ENCODE measurements at places on chromosomes 13 and 19. TPM values are rescaled to one million over a fixed set of nuclear protein-coding genes. Genes with fewer than 3 reads are reported as not detected.

RASAL3 gene
- total RNA-seq = not detected

ZNF154 gene
- total RNA-seq = 26.2 TPM

CLASRP gene
- total RNA-seq = 119 TPM

ARL11 gene
- not detected for total RNA-seq

ERICH4 gene
- not detected for total RNA-seq

KIR3DL2 gene
- not detected for total RNA-seq

MYH14 gene
- total RNA-seq = 4.0 TPM

DNA sequence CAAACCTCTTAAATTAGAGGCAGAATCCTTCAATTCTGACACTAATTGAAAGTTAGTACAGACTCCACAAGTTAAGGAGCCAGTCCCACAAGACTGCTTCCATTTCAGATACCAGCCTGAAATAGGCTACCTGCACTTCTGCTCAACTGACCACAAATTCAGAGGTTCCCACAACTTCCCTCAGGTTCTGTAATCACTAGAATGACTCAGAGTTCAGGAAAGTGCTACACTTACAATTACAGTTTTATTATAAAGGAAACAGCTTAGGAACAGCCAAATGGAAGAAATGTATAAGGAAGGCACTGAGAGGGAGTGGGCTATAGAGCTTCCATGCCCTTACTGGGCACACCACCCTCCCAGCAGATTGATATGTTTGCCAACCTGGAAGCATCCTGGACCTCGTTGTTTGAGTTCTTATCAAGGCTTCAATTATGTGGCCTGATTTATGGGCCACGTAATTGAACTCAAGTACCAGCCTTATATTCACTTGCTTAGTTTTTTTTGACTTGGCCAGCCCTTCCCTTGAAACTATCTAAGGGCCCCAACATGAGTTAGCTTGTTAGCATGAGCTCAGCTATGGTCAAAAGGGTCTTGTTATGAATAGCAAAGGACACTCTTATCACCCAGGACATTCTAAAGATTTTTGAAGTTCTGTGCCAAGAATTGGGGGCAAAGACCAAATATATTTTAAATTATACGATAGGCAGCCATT, 25.9 kb downstream of the NBEA start:
- no peak overlapping the region for H3K27ac ChIP-seq
- H3K4me1 ChIP-seq = no peaks in the 10 kb centered on the region
- no peak for DNase-seq
- no peak overlapping the region for H3K4me3 ChIP-seq
- H3K36me3 ChIP-seq = peaks cover 17% of the 10 kb centered on the region

- DNase-seq = no peak
- no peaks in the 10 kb centered on the region for H3K36me3 ChIP-seq
- no peaks in the 10 kb centered on the region for H3K27me3 ChIP-seq
- no peak overlapping the region for H3K27ac ChIP-seq
- H3K4me1 ChIP-seq = no peaks in the 10 kb centered on the region
Measured at GRCh38 chr13:60970736-60971135, 444.9 kb downstream of the PCDH20 start.

- peaks cover 24% of the 10 kb centered on the region for H3K4me1 ChIP-seq
- no peak overlapping the region for H3K4me3 ChIP-seq
- H3K27me3 ChIP-seq = no peaks in the 10 kb centered on the region
- H3K36me3 ChIP-seq = peaks cover 4% of the 10 kb centered on the region
- no peak for DNase-seq
Measured at GRCh38 chr19:48450863-48451262, 4.5 kb upstream of the KCNJ14 start.

DNA sequence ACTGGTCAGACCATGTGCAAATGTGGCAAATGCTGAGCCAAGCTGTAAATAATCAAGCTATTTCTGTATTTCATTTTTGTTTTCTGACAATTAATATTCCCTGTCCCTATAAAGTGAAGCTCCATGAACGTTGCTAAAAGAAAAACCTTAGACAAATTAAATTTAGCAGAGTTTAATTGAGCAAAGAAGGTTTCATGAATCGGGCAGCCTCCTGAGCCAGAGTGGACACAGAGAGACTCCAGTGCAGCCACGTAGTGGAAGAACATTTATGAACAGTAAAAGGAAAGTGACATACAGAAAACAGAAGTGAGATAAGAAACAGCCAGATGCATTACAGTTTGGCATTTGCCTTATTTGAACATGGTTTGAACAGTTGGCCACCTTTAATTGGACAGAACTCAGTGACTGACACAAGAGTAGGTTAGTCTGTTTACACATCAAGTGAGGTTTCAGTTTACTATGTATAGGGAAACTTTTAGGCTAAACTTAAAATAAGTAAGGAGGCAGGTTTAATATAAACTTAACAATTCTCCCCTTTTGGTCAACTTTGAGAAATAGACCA, 69.7 kb downstream of the UFM1 start:
- no peaks in the 10 kb centered on the region for H3K36me3 ChIP-seq
- H3K4me1 ChIP-seq = no peaks in the 10 kb centered on the region

DNA sequence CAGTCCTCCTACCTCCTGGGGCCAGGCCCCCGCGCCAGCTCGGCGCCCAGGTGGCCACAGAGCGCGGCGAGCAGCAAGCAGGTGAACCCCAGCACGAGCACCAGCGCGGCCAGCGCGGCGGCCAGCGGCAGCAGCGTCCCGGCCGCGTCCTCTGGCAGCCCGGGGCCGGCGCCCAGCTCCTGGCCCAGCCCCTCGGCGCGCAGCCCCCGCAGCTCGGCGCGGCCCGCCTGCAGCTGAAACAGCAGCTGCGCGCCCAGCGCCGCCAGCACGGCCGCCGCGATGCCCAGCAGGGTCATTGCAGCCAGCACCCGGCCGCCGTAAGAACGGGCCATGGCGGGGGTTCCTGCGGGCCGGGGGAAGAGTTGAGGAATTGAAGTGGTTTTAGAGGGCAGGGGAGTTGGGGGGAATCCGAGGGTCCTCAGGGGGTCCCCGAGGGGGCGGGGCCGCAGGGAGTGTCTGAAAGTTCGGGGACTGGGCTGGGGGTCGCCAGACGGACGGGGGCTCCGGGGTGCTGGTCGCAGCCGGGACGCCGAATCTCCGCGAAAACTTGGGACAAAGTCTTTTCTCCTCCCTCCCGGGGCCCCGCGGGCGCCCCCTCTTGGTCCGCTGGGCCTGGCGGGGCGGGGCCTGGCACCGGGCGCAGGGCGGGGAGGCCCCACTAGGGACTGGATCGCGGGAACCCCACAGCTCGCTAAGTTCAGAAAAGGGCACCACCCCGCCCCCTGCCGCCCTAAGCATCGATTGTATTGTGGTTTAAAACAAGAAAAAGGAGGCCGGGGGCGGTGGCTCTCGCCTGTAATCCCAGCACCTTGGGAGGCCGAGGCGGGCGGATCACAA, at the start of gene TMEM221:
TSS of gene TMEM221 (minus strand) at position 538 of the 837 bp plus-strand sequence. CDS start at position 332, 206 bp downstream.
- no peaks in the 10 kb centered on the region for H3K4me1 ChIP-seq
- peaks cover 35% of the 10 kb centered on the region for H3K27me3 ChIP-seq
- peak; percentile 58 for DNase-seq
- H3K36me3 ChIP-seq = no peaks in the 10 kb centered on the region
- peak within 1 kb of the TSS; percentile 49 for H3K4me3 ChIP-seq

- no peaks in the 10 kb centered on the region for H3K27me3 ChIP-seq
- no peaks in the 10 kb centered on the region for H3K36me3 ChIP-seq
- no peak for DNase-seq
- H3K27ac ChIP-seq = no peak overlapping the region
Measured at GRCh38 chr19:3995607-3996006, 10.3 kb upstream of the EEF2 start.

GRCh38 chr19:1064661-1065605, 2.0 kb upstream of the ARHGAP45 start:
- H3K4me1 ChIP-seq = peaks cover 4% of the 10 kb centered on the region
- H3K27me3 ChIP-seq = peaks cover 48% of the 10 kb centered on the region
- no peak overlapping the region for H3K27ac ChIP-seq
- no peaks in the 10 kb centered on the region for H3K36me3 ChIP-seq
- peak overlapping the region; percentile 27 for H3K4me3 ChIP-seq

- H3K4me3 ChIP-seq = no peak overlapping the region
- DNase-seq = no peak
- H3K36me3 ChIP-seq = no peaks in the 10 kb centered on the region
- peaks cover 67% of the 10 kb centered on the region for H3K27me3 ChIP-seq
- H3K27ac ChIP-seq = no peak overlapping the region
Measured at GRCh38 chr13:111411151-111411858, 90.9 kb downstream of the TEX29 start.

DNA sequence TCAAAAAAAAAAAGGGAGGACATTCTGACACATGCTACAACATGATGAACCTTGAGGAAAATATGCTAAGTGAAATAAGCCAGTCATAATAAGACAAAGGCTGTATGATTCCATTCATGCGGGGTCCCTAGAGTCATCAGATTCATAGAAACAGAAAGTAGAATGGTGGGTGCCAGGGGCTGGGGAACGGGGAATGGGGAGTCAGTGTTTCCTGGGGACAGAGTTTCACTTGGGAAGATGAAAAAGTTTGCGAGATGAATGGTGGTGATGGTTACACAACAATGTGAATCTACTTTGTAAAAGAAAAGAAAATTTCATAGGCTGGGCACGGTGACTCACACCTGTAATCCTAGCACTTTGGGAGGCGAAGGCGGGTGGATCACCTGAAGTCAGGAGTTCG, 6.1 kb upstream of the CLEC4G start:
- no peak overlapping the region for H3K27ac ChIP-seq
- DNase-seq = no peak
- peaks cover 87% of the 10 kb centered on the region for H3K27me3 ChIP-seq
- H3K4me1 ChIP-seq = no peaks in the 10 kb centered on the region

DNA sequence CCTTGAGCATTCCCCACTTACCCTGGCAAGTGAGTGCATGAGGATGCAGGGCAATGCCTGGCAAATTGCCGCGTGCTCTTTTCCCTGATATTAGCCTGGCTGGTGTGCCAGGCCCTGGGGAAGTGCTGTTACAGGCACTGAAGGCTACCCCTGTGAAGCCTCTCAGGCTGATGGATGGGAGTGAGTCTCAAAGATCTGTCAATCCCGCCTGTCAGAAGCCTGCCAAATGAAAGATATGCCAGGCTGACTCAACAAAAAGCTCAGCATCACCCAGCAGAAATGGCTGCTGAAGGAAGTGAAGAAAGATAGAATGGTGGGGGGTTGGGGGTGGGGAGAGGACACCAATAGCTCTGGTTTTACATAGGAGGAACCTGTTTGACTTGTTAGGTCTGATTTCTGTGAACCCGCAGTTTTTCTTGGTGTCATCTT, 112.1 kb downstream of the LACC1 start:
- DNase-seq = no peak
- H3K4me1 ChIP-seq = peaks cover 5% of the 10 kb centered on the region
- no peak overlapping the region for H3K4me3 ChIP-seq
- H3K36me3 ChIP-seq = no peaks in the 10 kb centered on the region
- no peaks in the 10 kb centered on the region for H3K27me3 ChIP-seq

- no peaks in the 10 kb centered on the region for H3K36me3 ChIP-seq
- H3K27ac ChIP-seq = no peak overlapping the region
- peaks cover under 1% of the 10 kb centered on the region for H3K27me3 ChIP-seq
- DNase-seq = no peak
- peaks cover 11% of the 10 kb centered on the region for H3K4me1 ChIP-seq
Measured at GRCh38 chr13:94433055-94433961, 46.2 kb downstream of the DCT start.

DNA sequence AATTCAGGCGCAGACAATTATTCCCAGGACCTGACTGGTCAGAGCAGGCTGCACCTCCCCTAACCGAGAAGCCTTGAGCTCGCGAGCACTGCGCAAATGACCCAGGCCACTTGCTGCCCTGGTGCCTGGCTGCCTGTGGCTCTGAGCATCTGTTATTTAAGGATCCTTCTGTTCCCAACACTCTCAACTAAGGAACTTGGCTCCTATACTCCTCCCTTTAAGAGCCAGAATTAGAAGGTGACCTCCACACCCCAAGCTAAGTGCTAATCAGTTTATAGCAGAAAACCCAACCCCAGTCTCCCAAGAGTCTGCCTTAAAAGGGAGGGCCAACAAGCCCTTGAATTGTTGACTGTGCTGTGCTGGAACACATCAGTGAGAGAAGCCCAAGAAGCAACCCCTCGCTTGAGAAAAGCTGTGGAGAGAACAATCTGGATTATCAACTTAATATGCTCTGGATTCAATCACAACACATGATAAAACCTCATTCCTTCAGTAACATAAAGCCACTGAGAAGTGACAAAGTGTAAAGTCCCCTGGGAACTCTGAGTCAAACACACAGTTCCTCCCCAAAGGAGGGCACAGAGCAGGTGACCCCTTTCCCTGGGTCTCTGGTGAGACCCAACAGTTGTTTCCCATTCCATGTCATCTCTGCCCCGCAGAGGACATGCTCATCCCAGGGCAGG, 14.6 kb downstream of the AKAP8L start:
- H3K4me1 ChIP-seq = peaks cover 8% of the 10 kb centered on the region
- H3K36me3 ChIP-seq = no peaks in the 10 kb centered on the region
- H3K4me3 ChIP-seq = no peak overlapping the region

DNA sequence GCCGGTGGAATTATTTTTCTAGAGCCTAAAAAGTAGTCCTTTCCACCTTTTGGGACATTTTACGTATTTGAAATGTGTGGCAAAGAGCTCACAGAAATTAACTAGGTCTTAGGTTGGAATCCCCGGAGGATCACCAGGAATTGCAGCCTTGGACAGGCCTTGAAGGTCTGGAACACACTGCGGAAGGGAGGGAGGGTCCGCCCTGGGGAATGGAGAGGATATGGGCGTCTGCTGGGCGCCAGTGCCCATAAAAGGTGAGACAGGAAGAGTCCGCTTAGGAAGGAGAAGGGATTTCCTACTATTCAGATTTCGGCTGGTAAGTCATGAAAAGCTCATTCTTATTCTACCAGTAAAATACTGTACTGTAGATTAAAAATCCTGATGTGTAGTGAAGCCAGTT, 111.9 kb downstream of the COL4A2 start:
- H3K36me3 ChIP-seq = peaks cover 5% of the 10 kb centered on the region
- H3K4me1 ChIP-seq = peaks cover 11% of the 10 kb centered on the region
- no peak overlapping the region for H3K4me3 ChIP-seq
- H3K27ac ChIP-seq = no peak overlapping the region

GRCh38 chr13:107563099-107563925, 652.0 kb downstream of the LIG4 start:
- H3K4me3 ChIP-seq = peak overlapping the region; percentile 58
- H3K27ac ChIP-seq = no peak overlapping the region
- H3K27me3 ChIP-seq = no peaks in the 10 kb centered on the region
- H3K4me1 ChIP-seq = peaks cover 41% of the 10 kb centered on the region

DNA sequence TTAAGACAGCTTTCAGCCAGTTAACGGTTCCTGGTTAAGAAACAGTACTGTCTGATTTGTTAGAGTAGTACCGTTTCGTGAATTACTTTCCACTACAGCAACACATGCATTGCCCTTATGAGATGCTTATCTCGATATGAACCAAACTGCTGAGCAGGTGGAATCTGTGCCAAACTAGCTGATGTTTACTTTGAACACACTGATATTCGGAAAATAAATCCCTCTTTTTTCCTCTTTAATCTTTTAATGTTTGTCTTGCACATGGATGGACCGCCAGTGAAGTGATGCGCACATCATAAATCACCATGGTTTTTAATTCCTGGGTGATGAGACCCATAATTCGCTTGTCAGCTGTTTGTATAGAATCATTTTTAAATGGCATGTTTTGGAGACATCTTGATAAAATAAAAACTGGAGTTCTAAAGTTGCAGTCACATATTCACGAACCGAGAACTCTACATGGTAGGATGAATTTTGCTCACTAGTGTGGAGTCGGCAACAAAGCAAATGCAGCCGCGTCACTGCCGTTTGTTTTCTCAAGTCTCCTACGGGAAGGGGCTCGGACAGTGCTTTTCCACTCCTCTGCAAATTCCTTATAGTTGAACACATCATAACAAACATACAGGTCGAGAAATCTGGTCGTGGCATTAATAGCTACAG, 1.1 kb downstream of the GJA3 start:
- peak overlapping the region; percentile 88 for H3K4me3 ChIP-seq
- peaks cover 13% of the 10 kb centered on the region for H3K4me1 ChIP-seq
- DNase-seq = no peak
- no peaks in the 10 kb centered on the region for H3K36me3 ChIP-seq

Measured in neural crest cell (in vitro differentiated cells).